Thyroid gland (tissue), 4 donors: ENCODE measurements at places on chromosomes 1 and 21. TPM values are rescaled to one million over a fixed set of nuclear protein-coding genes. Genes with fewer than 3 reads are reported as not detected.

GRCh38 chr1:151612501-151613281, 841 bp downstream of the SNX27 start:
- H3K4me3 ChIP-seq: peak overlapping the region; percentile 68
- peaks cover 15% of the 10 kb centered on the region for H3K4me1 ChIP-seq
- H3K27ac ChIP-seq: peak overlapping the region; percentile 95
- peak; percentile 32 for DNase-seq
- H3K36me3 ChIP-seq: no peaks in the 10 kb centered on the region

- DNase-seq: no peak
- no peak overlapping the region for H3K27ac ChIP-seq
- H3K4me1 ChIP-seq: no peaks in the 10 kb centered on the region
- no peaks in the 10 kb centered on the region for H3K27me3 ChIP-seq
- H3K4me3 ChIP-seq: no peak overlapping the region
Measured at GRCh38 chr1:19038732-19039131, 82.3 kb upstream of the IFFO2 start.

- DNase-seq: no peak
- no peaks in the 10 kb centered on the region for H3K36me3 ChIP-seq
- no peak overlapping the region for H3K27ac ChIP-seq
- H3K4me3 ChIP-seq: no peak overlapping the region
Measured at GRCh38 chr1:23903754-23904153, 9.4 kb downstream of the CNR2 start.

DNA sequence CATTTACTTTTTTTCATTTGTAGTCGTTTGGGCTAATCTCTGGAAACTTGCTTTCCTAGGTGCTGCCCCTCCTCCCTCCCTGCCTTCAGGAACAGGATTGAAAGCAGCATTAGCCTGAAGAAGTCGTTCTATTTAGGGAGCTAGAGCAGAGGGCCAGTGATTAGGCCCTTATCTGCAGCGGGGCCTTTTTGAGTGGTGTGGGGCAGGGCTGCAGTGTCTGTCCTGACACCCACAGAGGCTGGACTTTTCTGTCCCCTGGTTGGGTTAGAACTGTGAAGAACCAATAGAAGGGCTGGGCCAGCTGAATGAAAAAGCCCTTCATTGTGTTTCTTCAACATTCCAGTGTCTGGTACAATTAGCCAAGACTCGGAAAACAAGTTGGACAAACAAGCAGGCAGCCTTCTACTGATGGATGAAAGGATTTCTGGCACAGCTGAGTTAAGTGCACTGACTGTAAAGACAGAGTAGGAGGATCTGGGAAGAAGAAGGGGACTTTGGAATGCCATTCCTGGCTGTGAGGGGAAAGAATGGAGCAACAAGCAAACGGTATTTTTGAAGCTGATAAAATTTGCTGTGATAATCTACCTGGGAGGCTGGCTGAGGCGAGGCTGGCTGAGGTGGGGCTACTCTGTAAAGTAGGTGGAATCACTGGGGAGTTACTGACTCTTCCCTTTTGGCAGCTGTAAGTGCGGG, 9.7 kb downstream of the MACF1 start:
- H3K27ac ChIP-seq: peak overlapping the region; percentile 71
- no peaks in the 10 kb centered on the region for H3K36me3 ChIP-seq
- no peaks in the 10 kb centered on the region for H3K27me3 ChIP-seq
- H3K4me3 ChIP-seq: no peak overlapping the region
- peaks cover 26% of the 10 kb centered on the region for H3K4me1 ChIP-seq
- peak; percentile 84 for DNase-seq

DNA sequence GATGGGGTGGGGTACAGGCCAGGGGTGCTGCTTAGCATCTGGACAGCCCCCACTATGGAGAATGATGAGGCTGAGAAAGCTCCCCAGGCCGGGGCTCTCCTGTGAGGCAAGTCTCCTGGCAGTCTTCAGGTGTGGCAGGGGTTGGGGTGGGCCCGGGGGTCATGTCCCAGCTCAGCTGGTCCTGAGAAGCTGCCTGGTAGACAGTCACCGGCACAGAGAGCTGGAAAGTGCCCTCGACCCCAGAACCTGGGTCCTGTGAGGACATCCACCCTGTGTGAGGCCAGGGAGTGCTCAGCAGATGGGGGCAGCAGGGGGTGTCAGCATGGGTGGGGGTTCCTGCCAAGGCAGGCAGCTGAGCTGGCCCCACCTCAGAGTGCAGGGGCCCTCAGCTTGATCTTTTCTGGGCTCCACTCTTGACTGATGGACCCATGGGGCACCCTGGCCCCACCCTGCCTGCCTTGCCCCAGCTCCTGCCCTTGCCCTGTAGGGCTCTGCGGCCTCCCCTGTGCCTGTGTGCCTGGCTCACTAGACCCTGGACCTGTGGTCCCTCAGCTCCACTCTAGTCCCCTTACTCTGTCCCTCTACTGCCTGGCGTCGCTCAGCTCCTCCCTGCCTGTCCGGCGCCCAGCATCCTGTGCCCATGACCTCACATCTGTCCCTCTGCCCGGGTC, 5.8 kb downstream of the IBA57 start:
- no peak overlapping the region for H3K27ac ChIP-seq
- H3K4me1 ChIP-seq: peaks cover 4% of the 10 kb centered on the region
- DNase-seq: no peak
- no peaks in the 10 kb centered on the region for H3K27me3 ChIP-seq
- H3K36me3 ChIP-seq: peaks cover 7% of the 10 kb centered on the region

DNA sequence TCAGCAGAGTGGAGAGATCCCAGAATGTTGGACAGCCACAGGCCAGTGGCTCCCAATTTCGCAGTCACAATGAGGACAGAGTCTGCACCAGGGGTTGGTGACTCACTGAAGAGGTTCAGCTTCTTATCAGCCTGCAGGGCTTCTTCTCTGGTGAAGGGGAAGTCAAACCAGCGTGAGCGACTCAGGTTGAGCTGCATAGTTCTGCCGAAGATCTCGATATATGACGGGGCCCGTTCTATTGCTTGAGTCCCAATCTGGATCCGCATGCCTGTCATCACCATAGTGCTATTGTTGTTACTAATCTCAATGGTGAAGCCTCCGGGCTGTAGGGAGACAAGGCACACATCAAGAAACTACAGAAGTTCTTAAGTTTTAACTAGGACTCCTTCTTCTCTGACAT, 58.5 kb downstream of the UBR4 start:
- no peaks in the 10 kb centered on the region for H3K27me3 ChIP-seq
- no peak overlapping the region for H3K4me3 ChIP-seq
- H3K36me3 ChIP-seq: peaks cover 100% of the 10 kb centered on the region
- H3K4me1 ChIP-seq: no peaks in the 10 kb centered on the region

DNA sequence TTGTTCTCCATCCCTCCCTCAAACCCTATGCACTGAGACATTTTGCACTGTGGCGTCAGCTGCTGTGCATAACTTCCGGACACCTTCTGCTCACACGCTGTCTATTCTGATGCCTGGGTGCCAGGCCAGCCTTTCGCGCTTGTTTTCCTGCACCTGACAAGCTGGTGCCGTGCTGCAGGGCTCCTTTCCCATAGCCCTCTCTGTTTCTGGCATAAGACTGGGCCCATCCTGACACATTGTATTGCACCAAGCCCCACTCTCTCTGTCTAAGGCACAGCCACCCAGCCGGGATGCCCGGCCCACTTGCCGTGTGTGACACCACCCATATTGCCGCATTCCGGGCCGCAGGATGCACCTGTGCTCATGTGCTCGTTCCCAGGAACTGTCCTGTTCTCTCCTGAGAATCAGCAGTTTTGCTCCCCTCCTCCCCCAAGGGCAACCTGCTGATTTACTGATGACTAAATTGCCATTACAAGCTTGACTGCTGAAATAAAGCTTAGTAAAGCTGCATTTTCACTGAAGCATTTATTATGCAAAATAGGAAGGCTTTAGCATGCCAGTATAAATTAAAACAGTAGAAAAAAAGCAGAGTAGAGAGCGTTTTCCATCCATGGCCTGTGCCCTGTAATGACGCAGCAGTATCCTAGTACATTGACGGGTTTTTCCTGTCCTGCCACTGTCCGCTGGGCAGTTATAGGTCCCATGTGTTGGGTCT, 88.0 kb downstream of the CD247 start:
- H3K4me1 ChIP-seq: no peaks in the 10 kb centered on the region
- no peaks in the 10 kb centered on the region for H3K36me3 ChIP-seq
- H3K4me3 ChIP-seq: no peak overlapping the region
- no peak for DNase-seq

The PRELP gene
- 17.5 TPM for total RNA-seq

The LCE1B gene
- not detected for total RNA-seq

The CHI3L2 gene
- total RNA-seq: 5.1 TPM

GRCh38 chr1:114088392-114089299, 65.0 kb downstream of the SYT6 start:
- no peak for DNase-seq
- H3K36me3 ChIP-seq: no peaks in the 10 kb centered on the region

The HLX gene
- 5.1 TPM for total RNA-seq

DNA sequence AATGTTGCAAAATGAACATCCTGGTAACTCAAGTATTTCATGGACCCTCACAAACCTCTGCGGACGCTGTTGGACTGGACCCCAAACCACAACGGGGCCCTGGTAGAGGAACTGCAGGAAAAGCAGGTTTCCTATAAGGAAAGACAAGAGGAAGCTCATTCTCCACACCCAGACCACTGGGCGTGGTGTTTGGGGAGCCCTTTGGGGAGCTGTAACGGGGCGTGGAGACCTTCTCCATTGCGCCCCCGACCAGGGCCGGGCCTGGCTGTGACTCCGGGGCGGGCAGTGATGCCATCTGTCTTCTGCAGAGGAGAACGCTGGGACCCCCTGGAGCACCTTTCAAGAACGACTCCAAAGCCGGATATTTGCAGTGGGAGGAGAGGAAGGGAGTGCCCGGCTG, 30.0 kb upstream of the AGPAT3 start:
- H3K27ac ChIP-seq: no peak overlapping the region
- H3K27me3 ChIP-seq: no peaks in the 10 kb centered on the region
- no peaks in the 10 kb centered on the region for H3K4me1 ChIP-seq
- no peak overlapping the region for H3K4me3 ChIP-seq
- no peaks in the 10 kb centered on the region for H3K36me3 ChIP-seq

DNA sequence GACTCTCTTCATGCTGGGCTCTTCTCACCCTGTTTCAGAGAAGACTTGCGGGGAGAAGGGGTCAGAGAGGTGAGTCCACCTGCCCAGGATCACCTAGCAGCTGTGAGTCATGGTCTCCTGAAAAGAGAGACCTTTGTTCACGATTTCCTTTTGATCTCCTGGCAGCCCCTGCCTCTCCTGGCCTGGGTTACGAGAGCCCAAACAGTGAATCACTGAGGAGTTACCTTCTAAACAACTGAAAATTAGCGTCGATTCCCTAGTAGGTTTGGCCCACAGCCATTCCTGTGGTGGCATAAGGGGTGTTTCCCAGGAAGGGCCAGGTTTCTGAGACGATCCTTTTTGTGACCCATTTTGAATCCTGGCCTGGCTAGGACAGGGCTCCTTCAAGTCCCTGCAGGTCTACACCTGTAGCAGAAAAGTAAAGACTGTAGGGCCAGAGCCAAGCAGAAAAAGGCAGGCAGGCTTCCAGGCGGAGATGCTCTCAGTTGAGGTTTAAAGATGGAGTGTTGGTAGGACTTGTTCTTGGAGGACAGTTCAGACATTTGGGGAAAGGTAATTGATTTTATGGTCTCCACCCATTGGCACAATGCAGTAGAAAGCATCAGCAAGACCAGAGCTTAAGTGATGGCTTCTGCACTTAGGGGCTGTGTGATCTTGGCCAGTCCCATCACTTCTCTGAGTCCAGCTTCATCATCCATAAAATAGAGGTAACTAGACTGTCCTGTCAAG, 2.1 kb upstream of the PLA2G2E start:
- H3K27ac ChIP-seq: no peak overlapping the region
- DNase-seq: no peak
- H3K27me3 ChIP-seq: no peaks in the 10 kb centered on the region
- H3K36me3 ChIP-seq: no peaks in the 10 kb centered on the region
- H3K4me1 ChIP-seq: no peaks in the 10 kb centered on the region

- H3K4me1 ChIP-seq: no peaks in the 10 kb centered on the region
- DNase-seq: no peak
- H3K27me3 ChIP-seq: no peaks in the 10 kb centered on the region
- no peak overlapping the region for H3K27ac ChIP-seq
Measured at GRCh38 chr1:224856973-224857372, 72.5 kb upstream of the DNAH14 start.

- DNase-seq: no peak
- H3K27me3 ChIP-seq: no peaks in the 10 kb centered on the region
- H3K27ac ChIP-seq: no peak overlapping the region
- H3K36me3 ChIP-seq: no peaks in the 10 kb centered on the region
Measured at GRCh38 chr1:33975961-33976360, 112.1 kb downstream of the HMGB4 start.

DNA sequence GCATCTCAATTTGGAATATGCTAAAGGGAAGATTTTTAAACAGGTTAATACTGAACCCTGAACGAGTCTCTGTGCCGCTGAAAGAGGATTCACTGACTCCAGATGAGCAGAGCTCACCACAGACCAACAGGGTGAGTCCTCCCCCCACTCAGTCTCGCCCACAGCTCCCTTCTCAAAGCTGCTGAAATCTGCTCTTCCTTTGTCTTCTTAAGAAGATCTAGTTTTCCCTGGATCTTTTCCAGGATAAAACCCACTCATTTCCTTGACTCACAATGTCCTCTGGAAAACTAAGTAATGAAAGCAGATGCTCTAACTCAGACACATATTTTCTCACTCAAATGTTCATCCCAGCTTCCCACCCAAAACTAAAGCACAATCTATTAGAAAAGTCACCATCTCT, 447.0 kb upstream of the PKN2 start:
- no peaks in the 10 kb centered on the region for H3K27me3 ChIP-seq
- no peak overlapping the region for H3K4me3 ChIP-seq
- no peaks in the 10 kb centered on the region for H3K4me1 ChIP-seq
- H3K27ac ChIP-seq: no peak overlapping the region
- H3K36me3 ChIP-seq: no peaks in the 10 kb centered on the region

The OBSCN gene
- total RNA-seq: 31.4 TPM

The TMEM50A gene
- total RNA-seq: 75.1 TPM

DNA sequence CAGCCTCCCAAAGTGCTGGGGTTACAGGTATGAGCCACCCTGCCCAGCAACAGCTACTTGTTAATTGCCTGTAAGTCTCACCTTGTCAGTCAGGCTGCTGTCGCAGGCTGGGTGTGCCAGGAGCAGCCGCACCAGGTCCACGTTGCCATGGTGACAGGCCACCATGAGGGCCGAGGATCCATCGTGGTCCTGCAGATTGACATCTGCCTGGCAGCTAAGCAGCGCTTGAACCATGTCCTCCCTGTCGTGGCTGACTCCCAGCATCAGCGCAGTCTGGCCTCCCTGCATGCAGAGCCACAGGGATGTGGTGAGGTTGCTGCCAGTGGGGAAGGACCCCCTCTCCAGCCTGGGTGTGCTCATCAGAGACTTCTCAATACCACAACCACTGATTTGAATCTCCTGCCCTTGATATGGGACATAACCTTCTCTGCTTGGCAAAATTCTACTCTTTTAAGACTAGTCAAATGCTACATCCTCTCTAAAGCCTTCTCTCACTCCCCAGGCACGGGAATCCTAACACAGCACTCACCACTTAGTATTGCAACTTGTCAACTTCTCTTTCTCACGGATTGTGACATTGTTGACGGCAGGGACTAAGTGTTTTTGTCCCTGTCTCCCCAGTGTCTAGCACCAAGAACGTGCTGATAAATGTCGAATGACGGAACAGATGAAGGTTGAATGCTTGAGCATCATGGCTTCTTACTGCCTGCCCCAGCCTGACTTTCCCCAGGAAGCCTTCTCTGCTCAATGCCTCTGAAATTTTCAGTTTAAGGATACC, 52.9 kb downstream of the L1TD1 start:
- H3K36me3 ChIP-seq: no peaks in the 10 kb centered on the region
- H3K4me1 ChIP-seq: no peaks in the 10 kb centered on the region
- H3K4me3 ChIP-seq: no peak overlapping the region
- H3K27me3 ChIP-seq: no peaks in the 10 kb centered on the region
- no peak for DNase-seq

The LAPTM5 gene
- 66.0 TPM for total RNA-seq

The ICOSLG gene
- total RNA-seq: 1.0 TPM

GRCh38 chr21:31659286-31659535, 282 bp upstream of the SOD1 start:
- peak overlapping the region; percentile 86 for H3K27ac ChIP-seq
- H3K4me3 ChIP-seq: no peak overlapping the region
- DNase-seq: no peak

The RGS7 gene
- not detected for total RNA-seq
